ENCODE measurements at places on chromosomes 16 and 17. TPM values are rescaled to one million over a fixed set of nuclear protein-coding genes. Genes with fewer than 3 reads are reported as not detected.

Gene HAS3
- total RNA-seq = 51.4 TPM

Gene PRSS8
- 0.28 TPM for total RNA-seq

Gene OR4D1
- total RNA-seq = not detected

Gene KIF2B
- not detected for total RNA-seq

Gene NMT1
- total RNA-seq = 409 TPM

Gene PNMT
- not detected for total RNA-seq

Measured in A549 treated with RU486 at 1 μM for 4 hours (cell line).